Activated CD8-positive, alpha-beta memory T cell treated with anti-CD3 and anti-CD28 coated beads, Interleukin-2, amount 10 ng/mL, durations not matched to agents 7 days and 5 days (primary cell): ENCODE measurements at places on chromosomes 13 and 19. TPM values are rescaled to one million over a fixed set of nuclear protein-coding genes. Genes with fewer than 3 reads are reported as not detected.

FUT6 gene
- not detected for total RNA-seq

CCL25 gene
- not detected for total RNA-seq

RAB11B gene
- total RNA-seq = 96.2 TPM

DMKN gene
- not detected for total RNA-seq

TNFSF9 gene
- total RNA-seq = 18.5 TPM

TNNI3 gene
- total RNA-seq = not detected

CAMSAP3 gene
- 0.30 TPM for total RNA-seq

TMC4 gene
- total RNA-seq = 0.89 TPM

GPR183 gene
- total RNA-seq = 19.5 TPM

NOTCH3 gene
- total RNA-seq = not detected

CRB3 gene
- total RNA-seq = 0.55 TPM
